Fibroblast of upper back skin (primary cell): ENCODE measurements at places on chromosomes 5 and 9.

GRCh38 chr9:90966480-90967144 lies 165.0 kb downstream of the SYK start:
- DNase-seq = peak; percentile 85

GRCh38 chr9:112242147-112242804 lies 67.2 kb upstream of the SUSD1 start:
- no peak for DNase-seq

GRCh38 chr5:6342689-6343315 lies 35.5 kb downstream of the MED10 start:
- no peak for DNase-seq

- no peak for DNase-seq
Observed at GRCh38 chr9:9284201-9284600, 1328.6 kb downstream of the PTPRD start.

DNA sequence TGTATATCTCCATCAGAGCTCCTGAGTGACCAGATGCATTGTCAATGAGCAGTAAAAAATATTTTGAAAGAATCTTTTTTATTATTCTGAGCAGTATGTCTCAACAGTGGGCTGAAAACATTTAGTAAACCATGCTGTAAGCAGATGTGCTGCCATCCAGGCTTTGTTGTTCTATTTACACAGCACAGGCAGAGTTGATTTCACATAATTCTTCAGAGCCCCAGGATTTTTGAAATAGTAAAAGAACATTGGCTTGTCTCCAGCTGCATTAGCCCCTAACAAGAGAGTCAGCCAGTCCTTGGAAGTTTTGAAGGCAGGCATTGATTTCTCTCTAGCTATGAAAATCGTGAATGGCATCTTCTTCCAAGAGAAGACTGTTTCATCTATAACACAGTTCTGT lies 25.2 kb upstream of the ENTREP1 start:
- no peak for DNase-seq
